ENCODE measurements at places on chromosomes 7 and 10.

DNA sequence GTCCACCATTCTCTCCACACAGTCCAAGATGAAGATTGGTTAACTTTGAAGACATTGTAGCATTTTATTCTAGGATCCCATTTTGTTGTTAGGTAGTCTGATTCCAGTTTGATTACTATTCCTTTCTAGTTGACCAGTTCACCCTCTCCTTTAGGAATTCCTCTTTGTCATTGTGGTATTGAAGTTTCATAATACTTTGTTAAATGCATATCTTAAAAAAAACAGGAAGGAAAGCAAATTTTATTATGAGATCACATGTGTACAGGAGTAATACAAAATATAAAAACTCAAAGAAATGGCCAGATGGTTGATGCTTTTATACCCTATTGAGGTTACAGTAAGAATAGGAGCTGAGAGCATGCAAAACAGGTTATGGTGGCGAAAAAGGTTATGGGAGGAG is 15.5 kb upstream of the SEMA3C start:
- DNase-seq, result no peak

DNA sequence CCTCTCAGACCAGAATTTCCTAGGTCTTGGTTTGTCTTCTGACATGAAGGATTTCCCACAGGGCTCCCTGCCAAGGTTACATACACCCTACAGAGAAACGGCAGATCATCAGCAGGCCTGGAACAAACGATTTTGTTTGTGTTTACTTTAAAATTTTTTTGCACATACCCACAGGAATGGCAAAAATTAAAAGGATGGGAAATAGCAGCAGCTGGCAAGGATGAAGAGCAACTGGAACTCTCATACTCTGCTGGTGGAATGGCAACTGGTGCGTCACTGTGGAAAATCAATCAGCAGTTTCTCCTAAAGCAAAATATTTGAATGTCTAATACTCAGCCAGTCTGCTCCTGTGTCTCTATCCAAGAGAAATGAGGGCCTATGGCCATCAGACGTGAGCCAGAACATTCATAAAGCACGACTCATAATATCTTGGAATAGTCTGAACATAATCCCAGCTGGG is 6.5 kb downstream of the BAIAP2L1 start:
- no peak for DNase-seq

DNA sequence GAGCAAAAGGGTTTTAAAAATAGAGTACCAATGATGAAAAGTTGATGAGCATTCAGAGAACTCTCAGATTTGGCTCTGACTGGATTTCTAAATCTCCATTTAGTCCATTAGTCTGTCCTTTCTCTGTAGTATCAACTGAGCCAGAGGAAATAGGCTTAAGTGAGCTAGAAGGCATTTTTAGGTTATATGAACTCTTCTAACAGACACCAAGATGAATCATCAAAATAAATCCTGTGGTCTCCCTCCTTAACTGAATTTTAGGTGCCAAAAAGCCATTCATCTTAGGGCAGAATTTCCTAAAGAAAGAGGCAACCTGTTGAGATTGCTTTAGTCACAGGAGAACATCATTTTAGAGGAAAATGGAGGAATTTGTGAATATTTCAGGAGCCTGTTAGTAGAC is 305.1 kb downstream of the AUTS2 start:
- no peak for DNase-seq

- DNase-seq, result no peak
Measured at GRCh38 chr10:102752934-102753664, 9.4 kb downstream of the WBP1L start.

DNA sequence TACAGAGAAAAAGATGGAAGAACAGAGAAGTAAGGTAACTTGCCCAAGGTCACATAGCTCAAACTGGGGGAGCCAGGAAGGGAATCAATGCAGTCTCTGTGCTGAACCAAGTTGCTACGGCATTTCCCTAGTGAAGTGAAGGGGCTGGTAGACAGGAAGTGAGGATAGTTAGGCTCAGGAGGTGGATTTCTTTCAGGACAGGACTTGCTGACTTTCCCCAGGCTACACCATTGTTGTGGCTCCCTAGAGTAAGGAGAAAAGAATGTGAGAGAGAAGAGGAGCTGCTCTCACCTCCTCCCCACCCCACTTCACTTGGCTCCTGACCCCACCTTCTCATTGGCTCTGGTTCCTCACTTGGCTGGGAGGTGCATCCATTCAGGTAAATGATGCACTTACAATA is 316.9 kb downstream of the INHBA start:
- DNase-seq, result no peak

DNA sequence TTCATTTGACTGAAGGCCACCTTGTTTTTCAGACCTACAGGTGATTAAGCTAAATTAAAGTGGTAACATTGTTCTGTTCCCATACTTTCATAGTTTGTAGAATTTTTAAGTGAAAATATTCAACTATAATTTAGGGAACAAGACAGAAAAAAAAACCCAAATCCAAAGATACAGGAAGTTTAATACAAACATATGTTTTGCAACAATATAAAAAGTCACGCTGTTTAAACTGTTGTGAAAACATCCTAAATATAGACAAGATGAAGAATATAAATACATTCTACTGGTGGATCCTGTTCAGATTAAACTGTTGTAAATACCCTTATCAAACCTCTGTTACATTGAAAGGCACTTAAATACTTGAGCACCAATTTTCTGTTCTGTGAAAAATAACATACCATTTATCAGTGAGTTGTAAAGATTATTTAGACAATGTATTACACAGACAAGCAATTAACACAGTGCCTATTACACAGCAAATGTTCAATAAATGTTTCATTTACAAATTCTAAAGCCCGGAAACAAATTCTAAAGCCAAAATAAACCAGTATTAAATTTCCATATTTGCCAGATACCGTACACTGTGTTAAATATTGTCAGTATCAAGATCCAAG is 14.2 kb downstream of the ASZ1 start:
- DNase-seq, result no peak

GRCh38 chr10:110815354-110816004 is 56.2 kb upstream of the PDCD4 start:
- no peak for DNase-seq

- DNase-seq, result no peak
Measured at GRCh38 chr7:2111568-2111967, 121.2 kb downstream of the MAD1L1 start.

DNA sequence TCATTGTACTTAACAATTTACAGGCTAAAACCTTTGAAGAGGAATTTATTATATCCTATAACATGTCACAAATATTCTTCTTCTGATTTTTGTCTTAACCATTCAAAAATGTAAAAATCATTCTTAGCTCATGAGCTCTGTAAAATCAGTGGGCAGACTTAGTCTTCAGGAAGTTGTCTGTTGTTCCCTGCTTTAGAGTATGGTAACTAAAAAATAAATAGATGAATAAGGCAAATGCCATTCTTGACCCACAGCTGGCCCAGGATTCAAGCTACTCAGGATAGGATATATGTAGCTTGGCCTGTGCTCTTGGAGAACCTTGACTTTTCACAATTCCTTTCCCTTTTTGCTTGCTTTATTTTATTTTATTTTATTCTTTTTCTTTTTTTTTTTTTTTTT is 51.5 kb downstream of the LRRC4 start:
- DNase-seq, result no peak

GRCh38 chr7:121752706-121753105 is 120.3 kb upstream of the PTPRZ1 start:
- DNase-seq, result no peak

DNA sequence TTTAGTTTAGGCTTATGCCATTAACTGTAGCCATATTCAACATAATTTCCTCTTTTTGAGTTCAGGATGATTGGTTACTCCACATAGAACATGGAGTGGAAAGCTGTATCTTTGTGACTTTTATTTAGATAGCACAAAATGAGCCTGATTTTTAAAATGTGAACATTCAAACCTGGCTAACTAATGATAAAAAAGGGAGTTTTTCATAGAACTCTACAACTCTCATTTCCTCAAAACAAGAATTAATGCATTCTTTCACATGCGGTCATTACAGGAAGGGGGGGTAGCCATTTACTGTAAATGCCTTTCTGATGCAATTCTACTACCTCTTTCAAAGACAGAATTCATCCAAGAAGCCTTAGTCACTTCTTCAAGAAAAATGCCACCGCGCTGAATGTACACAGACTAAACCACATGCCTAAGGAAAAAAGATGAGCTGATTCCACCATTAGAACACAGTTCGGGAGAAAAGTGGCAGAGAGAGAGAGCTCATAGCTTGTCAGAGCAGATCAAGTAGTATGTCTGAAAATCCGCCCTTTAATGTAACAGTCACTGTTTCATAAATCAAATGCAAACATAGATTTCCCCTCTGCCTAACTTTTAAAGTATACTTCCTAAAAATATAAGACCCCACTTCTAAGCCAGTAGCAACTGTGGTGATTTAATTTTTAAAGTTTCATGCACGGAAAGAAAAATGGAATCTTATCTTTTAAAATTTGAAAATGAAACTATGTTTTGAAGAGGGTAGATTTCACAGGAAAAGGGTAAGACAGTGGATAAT is 226.4 kb upstream of the KLF14 start:
- DNase-seq, result no peak

GRCh38 chr7:47233996-47234395 is 347.9 kb downstream of the TNS3 start:
- no peak for DNase-seq

DNA sequence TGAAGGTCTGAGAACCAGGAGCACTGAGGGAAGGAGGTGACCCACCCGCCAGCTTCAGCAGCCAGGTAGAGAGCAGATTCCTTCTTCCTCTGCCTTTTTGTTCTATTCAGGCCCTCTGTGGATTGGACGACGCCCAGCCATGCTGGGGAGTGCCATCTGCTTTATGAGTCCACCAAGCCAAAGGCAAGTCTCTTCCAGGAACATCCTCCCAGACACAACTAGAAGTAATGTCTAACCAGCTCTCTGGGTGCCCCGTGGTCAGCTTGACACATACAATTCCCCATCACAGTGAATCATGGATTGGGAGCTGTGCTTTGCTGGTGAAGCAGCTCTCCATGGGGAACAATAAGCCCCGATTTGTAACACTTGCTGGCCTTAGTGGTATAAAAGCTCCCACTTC is 125.2 kb downstream of the CCDC3 start:
- no peak for DNase-seq

DNA sequence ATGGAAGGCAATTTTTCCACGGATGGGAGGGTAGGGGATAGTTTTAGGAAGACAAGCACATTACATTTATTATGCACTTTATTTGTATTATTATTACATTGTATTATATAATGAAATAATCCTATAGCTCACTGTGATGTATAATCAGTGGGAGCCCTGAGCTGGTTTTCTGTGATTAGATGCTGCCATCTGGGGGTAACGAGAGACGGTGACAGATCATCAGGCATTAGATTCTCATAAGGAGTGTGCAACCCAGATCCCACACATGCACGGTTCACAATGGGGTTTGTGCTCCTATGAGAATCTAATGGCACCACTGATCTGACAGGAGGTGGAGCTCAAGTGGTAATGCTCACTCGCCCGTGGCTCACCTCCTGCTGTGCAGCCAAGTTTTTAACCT is 103.9 kb upstream of the STK17A start:
- no peak for DNase-seq

DNA sequence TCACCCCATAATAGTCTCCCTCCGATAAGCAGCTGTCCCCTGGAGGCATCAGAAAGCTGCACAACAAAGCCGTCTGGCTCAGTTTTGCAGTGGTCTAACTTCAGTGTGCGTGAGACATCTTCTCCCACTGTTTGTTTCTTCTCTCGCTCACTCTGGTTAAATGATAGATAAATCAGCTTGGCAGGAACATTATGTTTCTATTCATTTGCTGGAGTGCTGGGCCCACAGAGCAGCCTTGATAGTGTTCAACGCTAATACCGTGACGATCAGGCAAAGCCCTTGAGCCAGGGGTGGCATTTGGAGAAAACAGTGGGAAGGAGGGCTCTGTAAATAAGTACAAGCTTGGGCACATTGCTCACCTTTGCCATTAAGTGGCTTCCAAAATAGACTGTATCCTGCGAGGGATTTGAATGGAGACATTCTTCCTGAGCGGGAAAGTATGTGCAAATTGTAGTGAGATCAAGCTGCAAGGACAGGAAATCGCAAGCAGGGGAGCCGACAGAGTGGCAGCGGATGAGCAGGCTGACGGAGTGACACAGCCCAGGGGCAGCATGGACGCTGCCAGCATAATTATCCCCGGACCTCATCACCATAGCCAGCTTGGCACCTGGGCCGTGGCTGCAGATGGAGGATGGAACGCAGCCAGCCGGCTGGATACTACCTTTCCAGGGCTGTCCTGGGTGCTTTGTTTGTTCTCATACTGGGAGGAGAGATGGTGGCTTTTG is 256.8 kb upstream of the FZD8 start:
- no peak for DNase-seq

DNA sequence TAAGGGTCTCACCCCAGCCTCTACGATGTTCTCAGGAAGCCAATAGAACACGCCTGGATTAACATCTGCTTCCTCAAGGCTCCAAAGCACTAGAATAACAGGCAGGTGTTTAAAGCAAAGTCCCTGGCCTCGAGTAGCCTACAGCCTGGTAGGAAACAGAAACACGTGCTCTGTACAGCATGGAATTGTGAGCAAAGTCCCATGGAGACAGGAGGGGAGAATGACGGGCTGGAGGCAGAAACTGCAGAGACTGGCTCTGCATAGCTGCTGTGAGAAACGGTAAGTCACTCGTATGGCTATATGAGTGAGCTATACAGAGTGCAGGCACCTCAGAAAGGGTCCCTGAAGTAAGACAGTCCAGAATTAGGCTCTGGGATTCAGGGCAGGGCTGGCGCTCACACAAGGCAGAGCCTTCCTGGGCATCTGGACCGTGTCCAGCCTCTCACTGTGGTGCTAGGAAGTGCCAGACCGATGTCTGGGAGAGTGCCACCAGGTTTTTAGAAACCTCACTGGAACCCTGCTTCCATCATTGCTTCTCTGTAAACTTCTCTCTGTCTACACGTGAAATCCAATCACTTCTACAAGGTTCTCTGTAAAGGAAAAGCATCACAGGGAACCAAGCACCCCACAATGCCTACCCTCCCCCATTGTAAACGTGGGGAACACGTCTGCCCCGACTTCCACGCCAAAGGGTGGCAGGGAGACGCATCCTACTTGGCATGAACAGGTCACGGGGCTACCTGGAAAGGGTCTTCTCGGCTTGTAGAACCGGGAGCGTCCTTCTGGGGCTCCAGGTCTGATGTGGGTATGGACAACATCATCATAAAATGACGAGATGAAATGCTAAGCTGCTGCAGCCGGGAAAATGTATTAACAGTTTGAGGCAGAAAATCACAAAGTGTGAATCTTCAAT is 38.8 kb upstream of the SHH start:
- no peak for DNase-seq

- no peak for DNase-seq
Measured at GRCh38 chr10:93028883-93029282, 31.7 kb upstream of the CYP26C1 start.

GRCh38 chr10:311901-312665 is 176.8 kb downstream of the ZMYND11 start:
- no peak for DNase-seq

DNA sequence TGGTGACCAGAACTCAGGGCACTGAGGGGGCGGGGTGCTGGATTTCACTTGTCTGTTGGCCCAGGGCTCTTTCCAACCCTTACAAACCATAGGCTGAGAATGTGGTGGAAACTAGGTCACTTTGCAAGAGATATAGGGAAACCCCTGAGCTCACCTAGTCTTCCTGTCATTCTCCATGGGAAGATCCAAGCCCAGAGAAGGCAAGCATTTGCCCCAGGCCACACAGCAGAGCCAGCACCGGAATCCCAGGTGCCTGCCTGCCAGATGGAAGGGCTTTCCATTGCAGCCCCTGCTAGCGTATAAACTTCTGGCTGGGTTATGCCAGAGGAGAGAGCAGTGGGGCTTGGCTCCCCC is 427 bp downstream of the PYROXD2 start:
- no peak for DNase-seq

Measured in stimulated activated CD8-positive, alpha-beta memory T cell treated with anti-CD3 and anti-CD28 coated beads, Interleukin-4, amount 100 ng/mL, for 1 hour (primary cell).